ENCODE measurements at places on chromosomes 3 and 15.

GRCh38 chr15:101382544-101382943 lies 87.5 kb upstream of the SNRPA1 start:
- no peak for DNase-seq

- no peak for DNase-seq
Measured at GRCh38 chr3:136984837-136985236, 27.1 kb downstream of the IL20RB start.

DNA sequence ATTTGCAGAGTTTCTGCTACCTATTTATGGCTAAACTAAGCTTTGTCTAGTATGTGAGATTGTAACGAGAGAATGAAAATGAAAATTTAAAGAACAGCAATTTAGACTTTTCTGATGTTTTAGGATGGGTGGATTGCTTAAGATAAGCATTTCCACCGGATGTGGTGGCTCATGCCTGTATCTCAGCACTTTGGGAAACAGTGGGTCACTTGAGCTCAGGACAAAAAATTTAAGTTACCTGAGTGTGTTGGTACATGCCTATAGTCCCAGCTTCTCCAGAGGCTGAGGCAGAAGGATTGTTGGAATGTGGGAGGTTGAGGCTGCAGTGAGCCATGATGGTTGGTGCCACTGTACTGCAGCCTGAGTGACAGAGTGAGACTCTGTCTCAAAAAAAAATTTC lies 3.3 kb downstream of the PPP4R2 start:
- no peak for DNase-seq

- no peak for DNase-seq
Measured at GRCh38 chr15:69156736-69157381, 3.6 kb upstream of the GLCE start.

- DNase-seq, result no peak
Measured at GRCh38 chr3:123783050-123783689, 101.0 kb downstream of the MYLK start.

GRCh38 chr3:119741657-119742590 lies 39.1 kb downstream of the CFAP91 start:
- no peak for DNase-seq

GRCh38 chr3:165254812-165255211 lies 58.6 kb upstream of the SLITRK3 start:
- no peak for DNase-seq

DNA sequence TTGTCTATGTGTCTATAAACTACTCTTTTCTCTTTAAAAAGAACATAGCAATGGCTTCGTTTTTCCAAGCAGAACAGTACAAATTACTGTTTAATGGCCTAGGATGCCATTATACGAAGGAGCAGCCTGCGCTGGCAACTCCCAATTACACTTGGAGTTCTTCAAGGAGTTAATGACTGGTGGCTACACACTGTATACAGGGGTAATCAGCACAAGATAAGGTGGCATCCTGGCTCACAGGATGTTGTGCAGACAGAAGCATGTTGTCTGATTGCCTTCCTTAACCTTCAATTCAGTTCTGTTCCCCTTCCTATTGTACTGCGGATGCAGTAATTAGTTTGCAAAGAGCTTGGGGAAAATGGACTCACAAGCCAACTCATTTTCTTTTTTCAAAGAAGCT lies 250.7 kb upstream of the ROBO2 start:
- no peak for DNase-seq

DNA sequence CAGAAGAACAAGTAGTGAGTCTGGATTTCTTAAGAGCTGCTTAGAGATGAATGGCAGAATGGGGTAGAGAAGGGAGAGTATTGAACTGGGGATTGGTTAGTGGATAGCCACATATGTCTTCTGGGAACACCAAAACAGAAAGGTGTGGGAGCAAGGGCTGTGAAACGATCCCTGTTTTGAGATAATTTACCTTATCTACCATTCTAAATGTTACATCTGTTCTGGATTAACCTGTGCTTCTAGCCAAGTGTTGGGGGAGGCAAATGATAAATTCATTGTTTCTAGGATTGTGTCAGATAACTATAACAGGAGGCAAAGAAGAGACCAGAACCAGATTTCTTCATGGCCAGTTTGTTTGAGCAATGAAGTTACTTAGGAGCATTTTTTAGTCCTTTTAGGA lies 8.4 kb downstream of the NR1D2 start:
- DNase-seq, result no peak

GRCh38 chr3:134084242-134084950 lies 54.7 kb upstream of the SLCO2A1 start:
- no peak for DNase-seq

- no peak for DNase-seq
Measured at GRCh38 chr15:59170295-59171066, 36.2 kb upstream of the LDHAL6B start.

DNA sequence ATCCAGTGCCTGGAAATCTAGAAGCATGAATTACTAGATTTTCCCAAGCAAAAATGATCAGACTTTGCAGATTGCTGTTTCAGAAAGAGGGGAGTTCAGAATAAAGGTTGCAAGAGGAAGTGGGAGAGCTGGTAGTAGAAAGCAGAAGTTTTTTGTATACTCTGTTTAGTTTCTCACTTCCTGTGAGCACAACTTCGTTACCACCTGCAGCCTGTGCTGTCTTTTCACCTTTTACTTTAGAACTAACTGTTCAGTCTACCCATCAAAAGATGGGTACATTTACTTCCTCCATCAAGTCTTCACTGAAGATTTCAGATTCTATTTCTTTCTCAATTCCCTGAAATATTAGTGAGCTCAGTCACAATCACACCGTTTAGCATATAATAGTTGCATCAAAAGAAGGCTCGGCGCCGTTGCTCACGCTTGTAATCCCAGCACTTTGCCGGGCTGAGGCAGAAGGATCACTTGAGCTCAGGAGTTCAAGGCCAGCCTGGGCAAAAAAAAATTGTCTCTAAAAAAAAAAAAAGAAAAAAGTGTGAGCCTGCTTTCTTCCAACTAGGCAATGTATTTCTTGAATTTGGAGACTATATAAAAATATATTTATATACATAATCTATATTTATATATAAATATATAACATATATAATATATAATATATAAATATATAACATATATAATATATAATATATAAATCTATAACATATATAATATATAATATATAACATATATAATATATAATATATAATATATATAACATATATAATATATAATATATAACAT lies 1.8 kb upstream of the CEP97 start:
- DNase-seq, result no peak

- DNase-seq, result no peak
Measured at GRCh38 chr15:79943820-79944219, 27.2 kb downstream of the BCL2A1 start.

GRCh38 chr15:51401872-51402517 lies 60.5 kb downstream of the GLDN start:
- no peak for DNase-seq

GRCh38 chr3:125055331-125055912 lies 375 bp downstream of the HEG1 start:
- no peak for DNase-seq

DNA sequence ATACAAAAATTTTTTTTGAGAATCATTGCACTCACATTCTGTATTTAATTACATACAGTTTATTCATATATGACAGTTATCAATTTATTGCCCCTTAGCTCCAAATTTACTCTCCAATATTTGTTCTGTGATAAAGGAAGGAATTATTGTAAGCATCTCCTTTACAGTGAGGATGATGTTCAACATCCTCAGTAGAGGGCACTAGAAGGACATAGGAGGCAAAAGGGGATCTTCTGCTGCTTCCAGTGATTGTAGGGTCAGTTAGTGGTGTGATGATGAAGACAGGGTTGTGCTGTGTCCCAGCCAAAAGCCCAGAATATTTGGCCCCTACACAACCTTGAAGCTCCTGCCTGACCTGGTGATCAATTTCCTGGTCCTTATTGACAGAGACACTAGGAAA lies 89.9 kb upstream of the DCBLD2 start:
- DNase-seq, result no peak

- no peak for DNase-seq
Measured at GRCh38 chr3:2659896-2660295, 450.3 kb downstream of the IL5RA start.

- no peak for DNase-seq
Measured at GRCh38 chr3:150330872-150331271, 77.2 kb upstream of the TSC22D2 start.

GRCh38 chr3:132537297-132537696 lies 59.8 kb upstream of the ACKR4 start:
- no peak for DNase-seq

GRCh38 chr15:78625606-78626280 lies 4.9 kb upstream of the CHRNA3 start:
- DNase-seq, result no peak

DNA sequence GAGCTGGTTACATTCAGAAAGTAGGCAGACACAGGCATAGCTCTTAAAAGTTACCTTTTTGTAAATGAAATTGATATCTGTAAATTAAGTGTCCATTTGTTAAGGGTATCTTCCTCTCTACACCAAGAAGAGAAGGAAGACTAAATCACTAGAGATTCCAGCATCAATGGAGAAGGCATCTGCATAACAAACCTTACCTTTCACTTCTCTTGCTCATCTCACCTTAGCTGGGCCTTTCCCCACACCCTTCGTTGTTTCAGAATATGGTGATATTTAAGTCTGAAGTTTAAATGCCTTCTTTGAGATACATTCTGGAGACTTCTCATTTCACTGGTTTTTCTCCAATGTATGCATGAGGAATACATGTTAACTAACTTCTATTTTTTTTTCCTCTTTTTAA lies 54.5 kb upstream of the TGFBR2 start:
- no peak for DNase-seq

DNA sequence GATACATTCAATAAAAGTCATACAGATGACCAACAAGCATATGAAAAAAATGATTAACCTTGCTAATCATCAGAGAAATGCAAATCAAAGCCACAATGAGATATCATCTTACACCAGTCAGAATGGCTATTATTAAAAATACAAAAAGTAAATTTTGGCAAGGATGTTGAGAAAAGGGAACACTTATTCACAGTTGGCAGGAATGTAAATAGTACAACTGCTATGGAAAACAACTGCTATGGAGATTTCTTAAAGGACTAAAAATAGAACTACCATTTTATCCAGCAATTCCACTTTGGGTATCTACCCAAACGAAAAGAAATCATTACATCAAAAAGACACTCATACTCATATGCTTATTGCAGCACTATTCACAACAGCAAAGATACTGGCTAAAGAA lies 1121.8 kb downstream of the TBL1XR1 start:
- no peak for DNase-seq

DNA sequence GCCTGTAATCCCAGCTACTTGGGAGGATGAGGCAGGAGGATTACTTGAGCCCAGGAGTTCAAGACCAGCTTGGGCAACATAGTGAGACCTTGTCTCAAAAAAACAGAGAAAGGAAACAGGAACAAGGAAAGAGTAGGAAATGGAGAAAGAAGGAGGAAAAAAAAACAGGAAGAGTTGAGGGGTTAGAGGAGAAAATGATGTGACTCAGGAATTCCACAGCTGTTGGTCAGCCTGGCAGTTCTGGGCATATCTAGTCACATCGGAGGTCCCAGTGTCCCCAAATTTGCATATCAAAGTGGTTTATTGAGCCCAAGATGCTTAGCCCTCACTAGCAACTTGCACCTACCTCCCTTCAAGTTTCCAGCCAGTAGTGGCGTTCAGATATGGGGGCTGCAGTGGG lies 18.8 kb upstream of the JMJD7 start:
- DNase-seq, result no peak

- DNase-seq, result no peak
Measured at GRCh38 chr3:104069114-104069513, 1297.6 kb upstream of the ALCAM start.

- DNase-seq, result no peak
Measured at GRCh38 chr3:111128884-111129283, 57.3 kb downstream of the NECTIN3 start.

DNA sequence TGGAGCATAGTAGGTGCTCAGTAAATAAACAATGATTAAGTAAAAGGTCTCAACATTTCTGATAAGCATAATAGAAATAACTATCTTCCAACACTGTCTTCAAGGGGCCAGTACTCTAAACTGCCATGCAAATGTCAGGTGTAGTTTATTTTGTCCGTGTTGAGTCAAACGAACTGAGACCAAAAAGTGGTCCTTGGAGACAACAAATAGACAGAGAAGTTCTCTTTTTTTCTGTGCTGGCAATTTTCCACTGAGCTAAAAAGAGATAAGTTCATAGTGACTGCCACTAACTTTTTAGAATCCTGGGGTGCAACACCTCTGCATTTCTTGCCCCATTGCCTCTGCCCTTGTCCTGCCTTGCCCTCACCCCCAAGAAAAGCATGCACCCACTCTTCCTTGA lies 14.7 kb upstream of the MBNL1 start:
- DNase-seq, result no peak

- no peak for DNase-seq
Measured at GRCh38 chr15:90160781-90161727, 40.1 kb upstream of the SEMA4B start.

GRCh38 chr3:67515778-67516177 lies 138.6 kb downstream of the SUCLG2 start:
- no peak for DNase-seq

DNA sequence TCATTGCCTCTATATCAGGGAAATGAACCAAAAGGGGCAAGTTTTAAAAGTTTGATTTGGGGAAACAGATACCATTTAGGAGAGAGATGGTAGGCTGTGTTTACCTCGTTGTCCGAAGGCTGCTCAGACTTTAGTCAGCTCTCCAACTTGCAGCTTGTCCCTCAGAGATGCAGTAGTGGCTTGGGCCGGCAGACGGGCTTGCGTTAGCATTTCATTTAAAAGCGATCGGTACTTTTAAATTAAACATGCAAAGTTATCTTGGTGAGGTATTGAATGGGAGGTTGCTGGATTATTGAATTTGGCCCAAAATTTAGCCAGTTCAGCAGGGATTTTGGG lies 26.2 kb downstream of the EEFSEC start:
- no peak for DNase-seq

GRCh38 chr3:187957582-187957981 lies 196.4 kb upstream of the LPP start:
- DNase-seq, result no peak

DNA sequence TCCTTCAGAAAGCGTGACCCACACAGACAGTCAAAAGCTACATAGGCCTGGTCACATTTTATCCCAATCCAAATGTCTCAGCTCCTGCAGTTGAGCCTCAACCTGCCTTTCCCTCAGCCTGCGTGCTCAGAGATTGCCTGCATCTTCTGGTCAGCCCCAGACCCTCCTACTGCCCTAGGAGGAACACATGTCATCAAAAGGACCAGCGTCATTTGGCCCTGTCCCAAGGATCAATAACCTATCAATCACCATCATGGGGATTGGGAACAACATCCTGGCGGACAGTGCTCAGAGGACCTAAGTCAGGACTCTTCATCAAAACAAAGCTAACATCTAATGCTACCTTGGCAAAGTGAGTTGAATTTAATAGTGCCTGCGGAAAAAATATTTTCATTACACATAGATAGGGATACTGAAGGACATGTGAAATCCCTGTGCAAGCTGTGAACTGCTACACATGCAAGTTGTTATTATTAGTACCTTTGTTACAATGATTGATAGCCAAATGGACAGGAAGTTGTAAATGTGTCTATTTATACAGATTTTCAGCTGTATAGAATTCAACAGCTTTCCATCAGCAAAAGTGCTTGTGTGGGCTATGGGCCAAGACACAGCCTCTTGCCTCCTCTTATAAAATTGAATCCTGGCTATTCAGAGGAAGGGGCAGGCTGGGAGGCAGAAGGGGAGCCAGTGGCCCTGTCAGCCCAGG lies 47.7 kb downstream of the UMPS start:
- DNase-seq, result no peak

GRCh38 chr15:98483575-98484130 lies 164.7 kb upstream of the IGF1R start:
- no peak for DNase-seq
